Left lobe of liver (tissue), 2 donors: ENCODE measurements at places on chromosomes 12 and 14. TPM values are rescaled to one million over a fixed set of nuclear protein-coding genes. Genes with fewer than 3 reads are reported as not detected.

SCN8A gene
- 5.3 TPM for total RNA-seq

MYO1A gene
- 0.28 TPM for total RNA-seq

- DNase-seq = peak; percentile 68
Measured at GRCh38 chr12:106645074-106645421, 62.2 kb downstream of the RFX4 start.

GRCh38 chr14:83885837-83886293 lies 1644.1 kb upstream of the FLRT2 start:
- DNase-seq = no peak

DNA sequence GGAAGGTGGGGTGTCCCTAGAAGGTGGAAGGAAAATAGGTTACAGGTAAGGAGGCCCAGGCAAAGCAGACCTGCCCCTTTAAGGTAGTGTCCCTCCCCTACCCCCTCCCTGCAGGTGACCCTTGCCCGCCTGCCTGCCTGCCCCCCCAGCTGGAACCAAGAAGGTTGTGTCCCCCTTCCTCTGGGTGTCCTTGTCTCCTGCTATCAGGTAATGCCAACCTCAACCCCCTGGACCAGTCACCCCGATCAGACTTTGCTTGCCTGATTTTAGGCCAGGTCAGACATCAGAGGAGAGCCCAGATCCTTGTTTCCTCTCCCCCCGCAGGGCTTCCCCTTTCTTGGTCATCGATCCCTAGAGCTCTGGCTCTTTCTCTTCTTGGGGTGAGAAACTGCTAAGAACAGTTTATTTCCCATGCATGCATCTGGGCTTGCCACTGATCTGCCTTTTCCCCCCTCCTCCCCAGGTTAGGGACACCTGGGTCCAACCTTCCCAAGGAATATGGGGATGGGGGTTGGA lies at the start of gene SLC39A5:
SLC39A5 (plus strand) TSS at position 136 of the 516 bp plus-strand sequence. CDS start 1,224 bp downstream, outside the sequence.
- no peak for DNase-seq

GRCh38 chr14:102544046-102544746 lies 34.6 kb upstream of the ANKRD9 start:
- no peak for DNase-seq

- DNase-seq = no peak
Measured at GRCh38 chr12:130017591-130018449, 114.0 kb upstream of the TMEM132D start.

- no peak for DNase-seq
Measured at GRCh38 chr14:93100570-93100969, 15.2 kb downstream of the ITPK1 start.
